Activated T-cell treated with anti-CD3 and anti-CD28 coated beads for 1 hour (primary cell): ENCODE measurements at places on chromosomes 5 and 9.

DNA sequence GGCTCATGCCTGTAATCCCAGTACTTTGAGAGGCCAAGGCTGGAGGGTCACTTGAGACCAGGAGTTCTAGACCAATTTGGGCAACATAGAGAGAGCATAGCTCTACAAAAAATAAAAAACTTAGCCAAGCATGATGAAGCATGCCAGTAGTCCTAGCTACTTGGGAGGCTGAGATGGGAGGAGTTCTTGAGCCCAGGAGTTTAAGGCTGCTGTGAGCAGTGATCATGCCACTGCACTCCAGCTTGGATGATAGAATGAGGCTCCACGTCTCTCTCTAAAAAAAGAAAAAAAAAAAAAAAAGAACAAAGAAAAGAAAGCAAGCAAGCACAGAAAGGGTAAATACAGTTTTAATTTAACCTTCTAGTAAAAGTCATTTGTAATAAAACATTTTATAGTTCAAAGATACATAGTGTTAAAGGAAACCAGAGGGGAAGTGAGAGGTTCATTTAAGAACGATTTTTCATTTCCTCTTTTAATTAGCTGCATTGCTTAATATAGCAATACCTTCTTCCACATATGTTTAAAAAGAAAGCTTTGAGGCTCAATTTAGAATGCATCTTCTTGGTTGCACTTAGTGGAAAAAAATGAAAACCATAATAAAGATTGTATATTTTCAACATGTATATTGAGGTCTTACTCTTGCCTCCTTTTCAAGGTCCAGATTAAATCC, 14.9 kb downstream of the GAPT start:
- no peak for DNase-seq

DNA sequence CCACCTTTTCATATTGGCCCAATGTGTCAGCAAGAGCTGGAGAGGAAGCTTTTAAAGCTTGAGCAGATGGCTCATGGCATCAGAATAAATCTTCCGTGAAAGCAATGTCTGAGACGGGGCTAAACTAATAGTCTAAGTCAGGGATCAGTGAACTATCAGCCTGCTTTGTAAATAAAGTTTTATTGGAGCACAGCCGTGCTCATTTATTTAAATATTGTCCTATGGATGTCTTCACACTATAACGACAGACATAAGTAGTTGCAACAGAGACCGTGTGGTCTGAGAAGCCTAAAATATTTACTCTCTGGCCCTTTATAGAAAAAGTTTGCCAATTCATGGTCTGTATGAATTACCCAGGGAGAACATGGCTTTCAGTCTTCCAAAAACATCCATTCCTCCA, 85.6 kb upstream of the SLC44A1 start:
- no peak for DNase-seq

GRCh38 chr5:1190837-1191239, 10.6 kb upstream of the SLC6A19 start:
- DNase-seq: no peak

- no peak for DNase-seq
Measured at GRCh38 chr5:170334626-170335025, 37.0 kb upstream of the LCP2 start.

- no peak for DNase-seq
Measured at GRCh38 chr9:80843028-80843427, 846.3 kb downstream of the TLE1 start.

- DNase-seq: no peak
Measured at GRCh38 chr9:112503170-112503569, 16.5 kb downstream of the KIAA1958 start.

DNA sequence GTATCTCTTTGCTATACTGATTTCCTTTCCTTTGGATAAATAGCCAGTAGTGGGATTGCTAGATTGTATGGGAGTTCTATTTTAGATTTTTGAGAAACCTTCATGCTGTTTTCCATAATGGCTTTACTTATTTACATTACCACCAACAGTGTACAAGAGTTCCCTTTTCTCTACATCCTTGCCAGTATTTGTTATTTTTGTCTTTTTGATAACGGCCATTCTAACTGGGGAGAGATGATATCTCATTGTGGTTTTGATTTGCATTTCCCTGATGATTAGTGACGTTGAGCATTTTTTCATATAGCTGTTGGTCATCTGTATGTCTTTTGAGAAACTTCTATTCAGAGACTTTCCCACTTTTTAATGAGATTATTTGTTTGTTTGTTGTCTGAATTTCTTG, 25.8 kb downstream of the NADK2 start:
- DNase-seq: no peak

DNA sequence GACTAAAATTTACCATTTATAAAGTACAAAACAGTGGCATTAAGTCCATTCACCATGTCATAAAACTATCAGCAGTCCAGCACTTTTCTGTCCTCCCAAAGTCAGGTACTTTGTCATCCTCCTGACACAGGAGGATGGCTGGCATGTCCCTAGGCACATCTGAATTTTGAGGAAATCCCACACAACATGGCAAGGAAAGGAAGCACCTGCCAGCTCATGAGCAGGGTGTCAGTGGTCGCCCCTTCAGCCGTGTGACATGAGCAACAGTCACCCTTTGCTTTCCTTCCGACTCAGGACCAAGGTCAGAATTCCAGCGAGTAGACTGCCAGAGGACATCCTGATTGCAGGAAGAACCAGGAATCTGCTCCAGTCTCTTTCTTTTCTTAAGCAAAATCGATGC, 77.1 kb downstream of the PPARGC1B start:
- no peak for DNase-seq

DNA sequence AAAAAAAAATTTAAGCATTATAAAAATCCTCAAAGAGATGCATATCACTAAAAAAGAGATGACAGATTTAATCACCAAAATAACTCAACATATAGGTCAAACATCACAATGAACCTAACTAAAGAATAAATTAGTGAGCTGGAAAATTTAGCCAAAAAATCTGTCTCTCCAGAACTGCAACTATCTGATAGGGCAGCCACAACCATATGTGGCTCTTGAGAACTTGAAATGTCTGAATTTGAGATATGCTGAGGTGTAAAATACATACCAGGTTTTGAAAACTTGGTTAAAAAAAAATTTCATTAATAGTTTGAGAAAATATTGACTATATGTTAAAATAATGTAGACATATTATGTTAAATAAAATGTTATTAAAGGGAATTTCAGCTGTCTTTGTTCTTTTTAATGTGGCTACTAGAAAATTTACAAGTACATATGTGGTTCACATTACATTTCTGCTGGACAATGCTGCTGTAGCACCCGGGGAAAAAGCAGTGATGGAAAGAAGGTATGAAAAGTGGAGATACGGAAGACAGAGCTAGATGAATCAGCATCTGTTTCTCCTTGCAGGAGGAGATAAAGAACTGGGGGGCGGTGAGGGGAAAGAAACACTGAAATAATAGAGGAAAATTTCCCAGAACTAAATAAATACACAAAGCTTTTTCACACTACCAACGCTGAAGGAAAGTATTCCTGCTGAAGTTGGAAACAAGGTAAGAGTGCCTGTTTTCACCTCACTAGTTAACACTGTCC, 66.1 kb downstream of the DCP2 start:
- no peak for DNase-seq

GRCh38 chr5:77785229-77785628, 9.1 kb upstream of the TBCA start:
- no peak for DNase-seq
